ENCODE measurements at places on chromosomes 3 and 15. TPM values are rescaled to one million over a fixed set of nuclear protein-coding genes. Genes with fewer than 3 reads are reported as not detected.

DNA sequence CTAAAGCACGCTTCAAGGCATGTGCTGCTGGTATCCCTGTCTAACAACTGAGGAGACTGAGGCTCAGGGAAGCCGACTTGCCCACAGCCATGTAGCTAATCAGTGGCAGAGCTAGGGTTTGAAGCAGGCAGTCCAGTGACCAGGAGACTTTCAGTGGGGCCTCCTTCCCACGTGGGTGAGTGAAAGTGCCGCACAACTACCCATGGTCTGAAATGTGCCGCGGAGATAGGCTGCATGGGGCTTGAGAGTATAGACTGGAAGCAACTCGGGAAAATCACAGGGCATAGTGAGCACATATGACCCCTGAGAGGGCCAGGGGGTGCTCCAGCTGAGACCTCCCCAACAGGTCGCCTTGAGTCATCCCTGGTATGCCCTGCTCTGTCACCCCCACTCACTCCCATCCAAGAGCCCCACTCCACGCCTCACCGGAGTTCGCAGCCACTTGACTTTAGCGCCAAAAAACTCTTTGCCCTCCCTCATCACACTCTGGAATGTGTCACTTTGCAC lies 19.1 kb downstream of the FAM174B start:
- DNase-seq = no peak

GRCh38 chr3:178202194-178202593 lies 334.0 kb upstream of the KCNMB2 start:
- DNase-seq = no peak

GRCh38 chr3:4908433-4909156 lies 70.6 kb upstream of the BHLHE40 start:
- no peak for DNase-seq

GRCh38 chr3:158134363-158134762 lies 24.5 kb downstream of the RSRC1 start:
- no peak for DNase-seq

GRCh38 chr3:52257911-52258310 lies 12.4 kb downstream of the PPM1M start:
- no peak for DNase-seq

GRCh38 chr3:43727930-43728329 lies 37.2 kb downstream of the ABHD5 start:
- no peak for DNase-seq

DNA sequence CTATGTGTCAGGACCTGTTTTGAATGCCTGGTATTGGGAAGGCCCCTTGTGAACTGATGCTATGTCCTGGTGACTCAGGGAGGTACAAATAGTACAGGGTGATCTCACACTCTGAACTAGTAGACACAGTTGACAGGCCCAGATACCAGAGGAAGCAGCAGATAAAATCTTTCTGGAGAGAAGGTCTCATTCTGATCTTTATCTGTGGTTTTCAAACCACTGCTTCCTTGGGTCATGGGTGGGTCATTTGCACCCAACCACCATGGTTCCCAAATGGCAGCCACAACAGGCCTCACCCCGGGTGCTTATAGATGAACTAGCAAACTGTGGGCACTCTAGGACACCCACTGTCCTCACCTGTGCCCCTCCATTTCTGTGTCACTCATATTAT lies 43.4 kb downstream of the PXYLP1 start:
- peak; percentile 93 for DNase-seq

DNA sequence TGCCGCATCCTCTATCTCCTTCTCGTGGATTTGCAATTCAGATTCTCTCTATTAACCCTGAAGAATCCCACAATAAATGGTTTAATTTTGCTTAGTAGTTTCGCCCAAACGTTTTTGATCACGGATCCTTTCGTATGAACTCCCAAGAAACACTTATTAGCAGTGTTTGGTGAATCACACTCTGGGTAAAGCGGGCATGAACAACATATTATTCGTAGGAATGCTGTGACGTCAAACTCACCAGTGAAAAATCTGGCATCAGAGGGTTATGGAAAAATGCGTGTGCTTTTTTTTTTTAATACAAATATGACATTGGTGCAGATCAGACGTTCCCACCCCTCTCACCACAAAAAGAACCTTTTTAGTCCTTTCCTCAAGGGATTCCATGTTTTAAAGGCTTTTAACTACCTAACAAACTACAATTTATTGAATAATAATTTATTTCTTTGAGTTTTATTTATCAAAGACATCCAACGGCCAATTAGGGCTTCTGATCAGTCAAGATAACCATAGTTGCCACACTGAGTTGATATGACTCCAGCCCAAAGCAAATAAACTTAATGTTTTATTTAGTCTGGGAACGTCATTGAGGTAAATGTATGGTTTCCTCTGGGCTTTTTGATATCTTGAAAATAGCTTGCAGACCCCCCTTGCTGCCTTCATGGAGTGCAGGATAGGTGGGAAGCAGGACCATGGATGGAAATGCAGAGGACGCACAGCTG lies 45.5 kb upstream of the CGNL1 start:
- DNase-seq = no peak

- no peak for DNase-seq
Observed at GRCh38 chr3:127823426-127823857, 1.1 kb upstream of the MGLL start.

Gene PRR20G
- not detected for total RNA-seq

Gene RETNLB
- not detected for total RNA-seq

Data from bronchial epithelial cell (primary cell).